ENCODE measurements at places on chromosomes 3 and 15. TPM values are rescaled to one million over a fixed set of nuclear protein-coding genes. Genes with fewer than 3 reads are reported as not detected.

DNA sequence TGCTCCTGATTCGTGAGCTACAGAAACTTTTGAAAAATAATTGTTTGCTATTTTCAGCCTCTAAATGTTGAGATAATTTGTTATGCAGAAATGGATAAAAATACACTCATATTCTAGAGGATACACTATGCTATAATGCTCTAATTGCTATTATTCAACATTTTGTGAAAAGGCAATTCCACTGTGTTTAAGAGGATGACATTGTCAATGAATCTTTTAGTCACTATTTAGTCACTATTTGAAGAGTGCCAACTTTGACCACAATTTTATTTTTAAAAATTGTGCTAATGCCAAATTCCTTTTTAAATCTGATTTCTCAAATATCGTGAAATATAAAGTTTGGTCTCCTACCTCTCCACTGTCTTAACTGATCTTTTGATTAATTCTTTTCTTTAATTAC lies 604.9 kb upstream of the KCNMB2 start:
- no peak for DNase-seq

The HTR3E gene
- total RNA-seq, result not detected

- DNase-seq, result no peak
Observed at GRCh38 chr3:151226088-151226563, 23.1 kb upstream of the GPR171 start.

DNA sequence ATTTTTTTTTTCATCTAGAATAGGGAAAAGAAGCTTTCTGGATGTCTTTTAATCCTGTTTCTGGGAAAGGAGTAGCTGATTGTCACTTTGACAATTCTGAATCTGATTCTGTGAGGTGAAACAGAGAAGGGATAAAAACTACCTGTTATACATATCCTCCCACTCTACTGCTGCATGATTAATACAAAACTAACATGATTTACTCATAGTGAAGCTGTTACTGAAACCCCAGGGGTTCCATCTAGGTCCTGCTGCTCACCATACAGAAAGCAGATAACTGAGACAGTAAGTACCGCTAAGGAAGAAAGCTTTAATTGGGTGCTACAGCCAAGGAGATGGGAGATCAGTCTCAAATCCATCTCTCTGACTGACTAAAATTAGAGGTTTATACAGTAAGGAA lies 610.9 kb upstream of the ALCAM start:
- no peak for DNase-seq

GRCh38 chr3:87792534-87793336 lies 266.1 kb downstream of the CGGBP1 start:
- DNase-seq, result peak; percentile 53

DNA sequence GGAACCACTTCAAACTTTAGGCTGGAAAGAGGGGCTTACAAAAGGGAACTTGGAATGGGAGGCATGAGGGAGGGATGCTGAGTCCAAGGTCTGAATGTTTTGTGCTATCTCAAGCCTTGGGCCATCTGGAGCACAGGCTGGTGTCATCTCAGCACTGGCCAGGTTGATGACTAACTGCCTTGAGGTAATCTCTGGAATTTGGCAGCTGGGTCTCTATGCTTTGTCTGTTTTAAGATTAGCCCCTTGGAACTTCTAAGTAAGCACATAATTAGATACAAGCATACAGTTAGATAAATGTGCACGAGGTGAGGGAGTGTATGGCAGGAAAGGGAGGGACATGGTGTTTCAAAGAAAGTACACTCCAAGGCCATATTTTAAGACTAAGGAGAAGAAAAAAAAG lies 252.4 kb upstream of the CCDC54 start:
- no peak for DNase-seq

DNA sequence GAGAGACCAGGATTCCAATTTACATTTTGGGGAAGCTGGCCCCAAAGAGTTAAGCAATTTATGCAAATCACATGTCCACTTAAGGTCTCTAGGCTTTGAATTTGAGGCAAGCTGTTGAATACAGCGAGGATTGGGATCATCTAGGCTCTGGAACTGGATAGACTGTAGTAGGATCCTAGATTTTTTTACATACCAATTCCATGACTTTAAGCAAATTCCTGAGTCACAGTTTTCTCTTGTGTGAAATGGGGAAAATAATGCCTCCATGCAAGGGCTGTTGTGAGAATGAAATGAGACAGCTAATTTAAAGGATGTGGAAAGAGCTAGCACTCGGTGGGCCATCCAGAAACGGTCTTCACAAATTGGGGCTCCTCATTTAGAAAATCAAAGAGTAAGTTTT lies 103.4 kb downstream of the MINAR1 start:
- no peak for DNase-seq

The GOLGA6L10 gene
- total RNA-seq, result 9.5 TPM

GRCh38 chr15:53401503-53401902 lies 358.0 kb downstream of the WDR72 start:
- DNase-seq, result no peak

DNA sequence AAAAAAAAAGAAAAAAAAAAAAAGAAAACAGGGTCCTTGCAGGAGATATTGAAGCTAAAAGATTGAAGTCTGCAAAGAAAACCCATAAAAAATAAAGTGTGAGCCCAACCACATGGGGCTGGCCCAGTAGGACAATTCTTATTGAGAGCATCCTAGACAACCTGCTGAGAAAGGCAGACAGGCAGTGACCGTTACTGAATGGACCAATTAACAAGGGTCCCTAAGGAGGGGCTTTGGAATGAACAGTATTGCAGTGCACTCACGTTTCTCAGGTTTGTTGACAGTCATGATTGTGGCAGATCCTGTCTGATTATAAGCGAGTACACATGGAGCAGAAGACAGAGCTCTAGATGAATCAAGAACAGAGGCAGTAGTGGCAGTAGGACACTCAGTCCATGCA lies 168.6 kb downstream of the LSAMP start:
- no peak for DNase-seq

DNA sequence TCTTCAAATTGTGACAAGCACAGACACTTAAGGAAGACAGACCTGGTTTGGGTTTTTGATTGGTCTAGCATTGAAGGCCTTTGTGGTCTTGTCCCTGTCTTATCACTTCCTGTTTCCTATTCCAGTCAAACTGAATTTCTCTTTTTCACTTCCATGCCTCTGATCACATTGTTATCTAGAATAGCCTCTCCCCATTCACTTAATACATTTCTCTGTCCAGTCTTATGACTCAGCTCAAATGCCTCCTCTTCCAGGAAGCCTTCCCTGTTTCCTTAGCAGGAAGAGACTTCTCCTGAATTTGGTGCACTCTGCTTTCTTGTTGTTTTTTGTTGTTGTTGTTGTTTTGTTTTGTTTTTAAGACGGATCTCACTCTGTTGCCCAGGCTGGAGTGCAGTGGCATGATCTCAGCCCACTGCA lies 45.5 kb downstream of the LIMD1 start:
- no peak for DNase-seq

DNA sequence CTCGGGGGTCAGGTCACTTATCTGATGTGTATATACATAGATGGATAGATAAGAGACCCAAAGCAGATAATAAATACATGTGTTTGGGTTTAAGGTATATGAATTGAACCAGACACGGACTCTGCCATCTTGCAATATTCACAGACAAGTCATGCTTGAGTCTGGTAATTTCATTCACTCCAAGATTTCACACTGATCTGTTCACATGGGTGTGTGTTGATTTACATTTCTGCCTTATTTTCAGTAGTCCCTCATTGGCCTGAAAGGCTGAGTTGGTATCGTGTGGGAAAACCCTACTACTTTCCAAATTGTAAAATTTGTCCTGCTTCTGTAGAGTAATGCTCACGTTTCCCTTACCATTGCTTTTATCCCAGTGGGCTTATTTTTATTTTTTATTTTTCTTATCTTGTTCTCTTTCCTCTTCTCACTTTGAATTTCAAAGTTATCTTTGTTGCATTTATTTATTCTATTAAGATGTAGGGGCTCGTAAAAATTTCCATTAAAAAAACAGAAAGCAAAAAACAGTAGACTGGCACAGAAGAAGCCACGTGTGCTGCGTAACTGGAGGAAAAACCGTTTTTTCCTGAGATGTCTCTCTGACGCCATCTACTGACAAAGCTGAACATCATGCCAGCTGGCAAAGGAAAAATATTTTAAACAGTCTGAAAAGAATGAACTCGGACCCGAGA lies 10.8 kb upstream of the MFSD1 start:
- DNase-seq, result no peak

GRCh38 chr3:172522871-172523818 lies at the start of gene TNFSF10:
TNFSF10 (minus strand) TSS chr3:172523430; CDS start chr3:172523384, 46 bp downstream.
- no peak for DNase-seq

The SEC22C gene
- 36.9 TPM for total RNA-seq

GRCh38 chr15:88648357-88649214 lies 9.8 kb downstream of the ISG20 start:
- no peak for DNase-seq

GRCh38 chr3:122609798-122610559 lies 32.5 kb downstream of the PARP15 start:
- no peak for DNase-seq

DNA sequence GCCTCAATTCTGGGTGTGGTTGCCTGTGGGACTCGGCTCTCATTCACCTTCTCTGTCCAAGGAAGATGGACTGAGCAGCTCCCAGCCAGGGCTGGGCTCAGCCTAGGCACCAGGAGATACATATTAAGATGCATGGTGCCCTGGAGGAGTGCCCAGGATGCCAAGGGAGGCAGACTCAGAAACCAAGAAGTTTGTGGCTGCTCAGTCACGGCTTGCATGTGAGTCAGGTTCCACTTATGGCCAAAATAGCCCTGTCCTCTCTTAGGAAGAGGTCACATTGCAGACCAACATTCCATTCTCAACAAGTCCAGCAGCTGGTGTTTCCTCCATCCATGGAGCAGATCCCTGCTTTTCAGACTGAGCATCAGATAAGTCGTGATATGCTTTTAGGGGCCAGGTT lies 21.8 kb downstream of the CDCP1 start:
- no peak for DNase-seq

GRCh38 chr3:177591379-177591778 lies 394.1 kb upstream of the TBL1XR1 start:
- DNase-seq, result no peak

The GOLGA8N gene
- 0.69 TPM for total RNA-seq

DNA sequence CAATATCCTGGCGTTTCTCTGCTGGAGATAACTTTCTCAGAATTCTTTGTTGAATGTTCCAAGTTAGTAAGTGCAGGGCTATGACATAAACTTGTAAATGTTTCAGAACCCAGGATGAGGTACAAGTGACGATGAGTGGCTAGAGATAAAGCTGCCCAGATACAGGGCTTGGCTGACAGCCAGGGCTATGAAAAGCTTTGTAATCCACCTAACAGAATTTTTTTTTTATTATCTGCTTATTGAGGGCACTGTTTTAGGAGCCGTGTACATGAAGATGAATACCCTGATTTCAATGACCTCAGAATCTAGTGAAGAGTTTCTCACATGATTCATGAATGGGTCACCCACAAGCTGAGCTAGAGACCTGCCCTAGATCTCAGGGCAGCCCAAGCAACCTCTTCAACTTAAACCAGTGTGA lies 431.4 kb downstream of the DIPK2A start:
- no peak for DNase-seq

The CFAP100 gene
- total RNA-seq, result 0.79 TPM

- no peak for DNase-seq
Observed at GRCh38 chr3:46454606-46455005, 10.1 kb downstream of the LTF start.

The GOLGA8F gene
- not detected for total RNA-seq

DNA sequence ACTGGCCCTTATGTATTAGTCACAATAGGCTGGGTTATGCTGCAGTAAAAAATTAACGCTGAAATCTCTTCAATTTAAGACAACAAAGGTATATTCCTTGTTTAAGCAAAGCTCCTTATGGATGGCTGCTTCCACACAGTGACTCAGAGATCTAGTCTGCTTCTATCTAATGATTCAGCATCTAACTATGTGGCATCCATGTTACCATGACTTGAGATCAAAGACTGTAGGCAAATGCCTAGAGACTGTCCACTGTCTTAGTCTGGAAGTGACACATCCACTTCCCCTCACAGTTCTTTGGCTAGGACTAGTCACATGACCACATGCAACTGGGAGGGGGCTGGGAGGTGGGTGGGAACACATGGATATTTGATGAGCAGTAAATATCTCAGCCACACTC lies 61.3 kb upstream of the PSMD6 start:
- no peak for DNase-seq

GRCh38 chr15:51367322-51367976 lies 26.0 kb downstream of the GLDN start:
- no peak for DNase-seq

DNA sequence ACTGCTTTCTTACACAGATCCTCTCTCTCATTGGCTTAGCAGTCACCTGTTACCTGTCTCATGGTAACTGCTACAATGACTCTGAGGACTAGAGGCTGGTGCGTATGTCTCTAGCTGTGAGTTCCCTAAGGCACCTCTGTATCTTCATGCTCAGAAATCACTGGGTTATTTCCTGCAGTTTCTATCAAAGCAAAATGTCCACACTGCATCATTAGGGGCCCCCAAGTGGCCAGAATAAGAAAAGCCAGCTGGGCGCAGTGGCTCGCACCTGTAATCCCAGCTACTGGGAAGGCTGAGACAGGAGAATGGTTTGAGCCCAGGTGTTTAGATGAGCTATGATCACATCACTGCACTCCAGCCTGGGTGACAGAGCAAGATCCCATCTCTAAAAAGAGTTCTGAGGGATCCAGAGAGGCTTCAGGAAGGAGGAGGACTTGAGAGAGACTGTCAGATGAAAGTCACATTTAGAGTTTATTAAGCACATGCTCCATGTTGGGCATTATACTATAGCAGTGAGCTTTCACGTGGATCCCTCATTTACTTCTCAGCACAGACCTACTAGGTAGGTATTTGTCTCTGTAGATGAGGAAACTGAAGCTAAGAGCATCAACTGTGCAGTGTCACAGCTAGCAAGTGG lies 2.3 kb upstream of the VPS18 start:
- no peak for DNase-seq

The SMCO1 gene
- not detected for total RNA-seq

The IL5RA gene
- 0.11 TPM for total RNA-seq

The CCDC9B gene
- total RNA-seq, result 0.11 TPM
